ENCODE measurements at places on chromosomes 2 and 18. TPM values are rescaled to one million over a fixed set of nuclear protein-coding genes. Genes with fewer than 3 reads are reported as not detected.

Gene CLIP4
- total RNA-seq, result 61.9 TPM

GRCh38 chr18:22265838-22266237 lies 96.4 kb downstream of the GATA6 start:
- DNase-seq, result no peak

DNA sequence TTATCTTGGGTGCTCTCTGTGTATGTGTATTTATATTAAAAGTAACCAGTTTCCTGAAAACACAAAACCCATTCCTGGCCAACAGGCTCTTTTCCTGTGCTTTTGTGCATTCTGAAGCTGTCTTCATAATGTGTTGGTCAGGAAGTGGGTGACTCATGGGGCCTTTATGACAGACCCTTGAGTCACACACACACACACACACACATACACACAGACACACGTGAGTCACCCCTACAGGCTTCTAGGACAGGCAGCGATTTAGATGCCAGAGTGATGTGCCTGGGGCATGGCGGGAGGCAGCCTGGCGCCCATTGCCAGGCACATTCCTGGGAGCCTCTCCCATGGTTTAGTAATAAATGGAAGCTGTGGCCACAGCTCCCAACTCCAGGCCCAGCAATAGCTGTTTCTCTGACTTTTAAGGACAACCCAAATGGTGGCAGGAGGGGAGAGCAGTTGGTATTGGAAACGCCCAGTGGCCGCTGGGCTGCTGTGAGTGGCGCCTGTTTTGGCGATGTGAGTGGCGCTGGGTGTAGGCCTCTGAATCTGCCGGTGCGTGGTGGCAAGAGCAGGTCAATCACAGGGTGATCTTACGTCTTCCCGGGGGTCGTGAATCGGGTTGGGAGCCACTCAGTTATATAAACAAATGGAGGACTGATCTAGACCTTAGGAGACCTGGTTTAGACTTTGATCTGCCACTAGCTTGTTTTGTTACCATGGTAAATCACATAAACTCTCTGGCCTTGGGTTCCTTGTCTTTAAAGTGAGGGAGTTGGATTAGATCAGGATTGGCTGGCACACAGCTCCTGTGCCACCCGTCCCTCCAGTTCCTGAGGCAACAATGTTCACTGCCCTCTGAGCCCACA lies 150.7 kb upstream of the DLX2 start:
- DNase-seq, result no peak

- no peak for DNase-seq
These were observed 50.1 kb downstream of the THUMPD2 start for GRCh38 chr2:39728941-39729351.

DNA sequence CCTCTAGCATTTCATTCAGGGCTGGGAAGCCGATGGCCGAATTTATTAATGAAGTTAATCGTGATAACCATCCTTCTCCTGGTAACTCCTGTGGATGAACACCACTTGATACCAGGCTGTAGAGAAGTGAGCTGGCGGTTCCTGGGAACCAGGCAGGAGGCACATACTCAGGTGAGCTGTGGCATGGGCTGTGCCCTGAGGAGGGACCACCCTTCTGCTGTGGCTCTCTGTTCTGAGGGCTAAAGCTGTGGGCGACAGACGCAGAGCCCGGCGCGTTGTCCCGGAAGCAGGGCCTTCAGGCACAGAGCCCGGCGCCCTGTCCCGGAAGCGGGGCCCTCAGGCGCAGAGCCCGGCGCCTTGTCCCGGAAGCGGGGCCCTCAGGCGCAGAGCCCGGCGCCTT lies 462.3 kb upstream of the SALL3 start:
- no peak for DNase-seq

All from suprapubic skin (tissue), 4 donors.